ENCODE measurements at places on chromosomes 5 and 9.

GRCh38 chr5:154133591-154133990 lies 56.9 kb upstream of the GALNT10 start:
- DNase-seq = peak; percentile 5

DNA sequence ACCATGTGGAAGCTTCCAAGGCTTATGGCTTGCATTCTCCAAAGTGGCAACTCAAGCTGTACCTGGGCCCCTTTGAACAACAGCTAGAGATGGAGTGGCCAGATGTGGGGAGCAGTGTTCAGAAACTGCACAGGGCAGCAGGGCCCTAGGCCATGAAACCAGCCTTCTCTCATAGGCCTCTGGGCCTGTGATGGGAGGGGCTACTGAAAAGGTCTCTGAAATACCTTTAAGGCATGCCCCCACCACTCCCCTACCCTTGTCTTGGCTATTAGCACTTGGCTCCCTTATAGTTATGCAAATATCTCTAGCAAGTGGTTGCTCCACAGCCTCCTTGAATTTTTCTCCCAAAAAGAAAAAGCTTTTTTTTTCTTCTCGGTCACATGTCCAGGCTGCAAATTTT lies 1014.6 kb downstream of the DTWD2 start:
- no peak for DNase-seq

DNA sequence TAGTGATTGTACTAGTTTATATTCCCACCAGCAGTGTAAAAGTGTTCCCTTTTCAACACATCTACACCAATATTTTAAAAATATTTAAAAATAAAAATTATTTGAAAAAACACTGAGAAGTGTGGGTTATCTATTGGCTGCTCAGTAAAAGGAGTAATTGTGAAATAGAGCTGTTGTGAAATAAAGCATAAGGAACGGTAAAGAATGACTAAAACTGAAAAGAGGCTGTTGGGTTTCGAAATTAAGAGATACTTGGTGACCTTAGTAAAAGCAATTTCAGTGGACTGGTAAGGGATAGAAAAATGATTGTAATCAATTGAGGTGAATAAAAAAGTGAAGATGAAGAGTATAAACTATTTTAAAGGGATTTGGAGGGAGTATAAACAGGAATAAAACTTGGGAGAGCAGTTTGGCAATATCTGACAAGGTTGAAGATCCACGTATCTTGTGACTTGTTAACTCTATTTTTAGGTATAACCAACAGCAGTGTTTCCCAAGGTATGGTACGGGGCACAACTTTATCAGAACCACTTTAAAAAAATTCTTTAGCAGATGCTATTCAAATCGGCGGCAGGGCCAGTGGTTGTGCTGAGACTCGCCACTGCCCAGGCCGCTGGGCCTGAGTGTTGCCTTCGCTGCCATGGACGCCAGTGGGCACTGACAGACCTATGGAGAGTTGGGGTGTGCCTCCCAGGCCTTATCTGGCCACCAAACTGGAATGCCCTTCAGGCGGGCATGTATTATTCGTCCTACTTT lies 63.3 kb downstream of the TMEM38B start:
- DNase-seq = peak; percentile 18

DNA sequence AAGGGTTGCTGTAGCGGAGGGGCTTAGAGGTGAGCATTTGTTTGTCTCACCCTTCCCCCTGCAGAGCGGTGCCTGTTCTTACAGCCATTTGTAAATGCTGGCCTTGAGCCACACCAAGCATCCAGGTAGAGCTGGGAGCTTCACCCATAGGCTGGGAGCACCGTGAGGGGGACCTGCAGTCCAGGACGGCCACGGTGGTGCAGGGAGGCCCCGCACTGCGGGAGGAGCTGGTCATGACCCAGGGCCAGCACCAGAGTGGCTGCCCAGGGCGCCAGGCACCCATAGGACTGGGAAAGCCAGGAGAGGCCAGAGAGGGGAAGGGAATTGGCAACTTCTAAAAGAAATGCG lies 197.3 kb upstream of the ADAMTS16 start:
- no peak for DNase-seq

- no peak for DNase-seq
Measured at GRCh38 chr5:160458806-160459800, 37.4 kb downstream of the PTTG1 start.

GRCh38 chr9:89536145-89536574 lies 38.2 kb upstream of the SEMA4D start:
- no peak for DNase-seq

DNA sequence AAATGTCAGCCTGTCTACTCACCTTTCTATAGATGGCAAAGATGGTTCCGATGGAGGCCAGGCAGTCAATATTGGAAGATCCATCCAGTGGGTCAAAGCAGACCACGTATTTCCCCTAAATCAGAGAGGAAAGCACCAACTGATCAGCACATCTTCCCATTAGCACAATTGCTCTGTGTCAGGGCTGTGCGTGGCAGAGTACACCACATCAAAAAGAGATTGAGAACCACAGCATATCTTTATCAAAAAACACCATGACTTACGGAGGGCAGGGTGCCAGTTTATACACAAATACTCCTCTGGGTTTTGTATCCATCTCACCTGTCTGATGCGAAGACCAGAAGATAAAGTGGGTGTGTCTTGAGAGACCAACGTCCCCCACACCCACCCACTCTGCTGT lies 9.1 kb downstream of the FBP2 start:
- no peak for DNase-seq

DNA sequence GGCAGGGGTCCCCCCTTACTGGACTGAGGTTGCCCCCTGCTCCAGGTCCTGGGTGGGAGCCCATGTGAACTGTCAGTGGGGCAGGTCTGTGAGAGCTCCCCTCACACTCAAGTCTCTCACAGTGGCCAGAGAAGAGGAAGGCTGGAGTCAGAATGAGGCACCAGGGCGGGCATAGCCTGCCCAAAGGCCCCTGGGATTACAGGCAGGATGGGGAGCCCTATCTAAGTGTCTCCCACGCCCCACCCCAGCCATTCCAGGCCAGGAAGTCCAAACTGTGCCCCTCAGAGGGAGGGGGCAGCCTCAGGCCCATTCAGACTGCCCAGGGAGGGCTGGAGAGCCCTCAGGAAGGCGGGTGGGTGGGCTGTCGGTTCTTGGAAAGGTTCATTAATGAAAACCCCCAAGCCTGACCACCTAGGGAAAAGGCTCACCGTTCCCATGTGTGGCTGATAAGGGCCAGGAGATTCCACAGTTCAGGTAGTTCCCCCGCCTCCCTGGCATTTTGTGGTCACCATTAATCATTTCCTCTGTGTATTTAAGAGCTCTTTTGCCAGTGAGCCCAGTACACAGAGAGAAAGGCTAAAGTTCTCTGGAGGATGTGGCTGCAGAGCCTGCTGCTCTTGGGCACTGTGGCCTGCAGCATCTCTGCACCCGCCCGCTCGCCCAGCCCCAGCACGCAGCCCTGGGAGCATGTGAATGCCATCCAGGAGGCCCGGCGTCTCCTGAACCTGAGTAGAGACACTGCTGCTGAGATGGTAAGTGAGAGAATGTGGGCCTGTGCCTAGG lies at the start of gene CSF2:
CSF2 (plus strand) TSS at position 559 of the 783 bp plus-strand sequence; CDS start at position 594, 35 bp downstream.
- peak; percentile 6 for DNase-seq

- no peak for DNase-seq
Measured at GRCh38 chr9:109320331-109320741, 523 bp downstream of the EPB41L4B start.

GRCh38 chr5:160456480-160457177 lies 35.0 kb downstream of the PTTG1 start:
- DNase-seq = no peak

DNA sequence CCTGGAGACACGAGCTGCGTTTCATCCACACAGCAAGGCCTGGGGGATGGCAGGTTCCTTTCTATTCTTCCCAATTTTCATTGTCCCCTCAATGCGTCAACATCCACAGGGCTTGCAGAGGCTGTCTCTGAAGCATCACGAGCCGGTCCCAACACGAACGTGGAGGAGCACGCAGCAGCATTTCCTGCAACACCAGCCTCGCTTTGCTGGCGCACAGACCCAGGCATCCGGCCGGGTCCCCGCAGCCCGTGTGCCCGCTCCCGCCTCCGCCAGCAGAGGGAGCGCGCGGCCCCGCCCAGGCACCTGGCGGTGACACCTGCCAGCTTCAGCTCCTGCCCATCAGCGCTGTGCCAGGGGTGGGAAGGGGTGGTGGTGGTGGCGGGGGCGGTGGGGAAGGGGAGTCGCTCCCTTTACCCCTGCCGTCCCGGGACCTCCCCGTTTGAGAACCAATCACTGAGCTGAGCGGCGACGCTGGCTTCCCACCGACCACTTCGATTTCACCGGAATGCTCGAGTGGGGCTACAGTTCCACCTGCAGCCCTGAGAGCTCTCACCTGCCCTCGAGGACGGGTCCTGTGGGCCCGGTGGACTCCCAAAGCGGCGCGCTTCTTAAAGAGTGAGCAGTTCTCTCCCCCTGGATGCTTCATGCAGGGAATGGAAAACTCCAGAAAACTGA lies 464.5 kb downstream of the ICE1 start:
- DNase-seq = no peak

- no peak for DNase-seq
Measured at GRCh38 chr5:57311921-57312735, 138.3 kb downstream of the GPBP1 start.

- DNase-seq = no peak
Measured at GRCh38 chr5:34464829-34465228, 191.3 kb upstream of the RAI14 start.

GRCh38 chr5:2863133-2863532 lies 111.7 kb upstream of the IRX2 start:
- DNase-seq = no peak

GRCh38 chr5:107330903-107331302 lies 339.8 kb downstream of the EFNA5 start:
- DNase-seq = peak; percentile 2

GRCh38 chr5:118687661-118688621 lies 300.4 kb downstream of the DTWD2 start:
- peak; percentile 7 for DNase-seq

DNA sequence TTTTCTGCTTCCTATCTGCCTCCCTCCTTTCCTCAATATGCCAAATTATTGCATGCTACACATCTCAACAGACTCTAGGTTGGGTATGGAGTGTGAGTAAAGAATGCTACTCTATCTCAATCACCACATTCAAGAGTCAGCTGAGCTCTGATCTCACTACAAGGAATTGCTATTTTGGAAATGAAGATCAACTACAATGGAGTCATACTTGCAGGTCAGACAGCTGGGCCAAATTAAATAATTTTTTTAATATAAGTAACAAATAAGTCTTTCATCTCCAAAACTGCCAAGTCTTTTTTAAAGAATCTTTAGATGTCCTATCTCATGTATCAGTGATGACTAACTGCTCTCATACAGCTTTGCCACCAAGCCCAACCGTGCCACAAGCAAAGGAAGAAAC lies 64.0 kb downstream of the DEPDC1B start:
- DNase-seq = no peak

DNA sequence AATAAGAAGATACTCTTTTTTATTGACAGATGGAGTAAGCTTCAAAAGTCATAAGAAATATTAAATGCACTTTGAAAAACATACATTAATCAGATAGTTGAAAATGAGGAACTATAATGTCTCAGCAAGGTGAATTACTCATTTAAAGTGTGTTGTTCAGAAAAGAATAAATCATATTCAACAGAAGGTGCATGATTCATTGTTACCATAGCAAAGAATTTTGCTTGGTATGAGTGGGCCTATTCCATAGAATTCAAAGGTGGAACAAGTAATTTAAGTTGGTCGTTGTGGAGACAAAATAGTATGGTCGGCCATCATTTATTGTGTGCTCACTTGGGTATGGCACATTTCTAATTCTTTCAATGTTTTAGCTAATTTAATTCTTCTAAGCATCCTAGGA lies 1920.2 kb upstream of the CDH9 start:
- no peak for DNase-seq

GRCh38 chr5:79976759-79977515 lies 14.1 kb downstream of the MTX3 start:
- peak; percentile 15 for DNase-seq

DNA sequence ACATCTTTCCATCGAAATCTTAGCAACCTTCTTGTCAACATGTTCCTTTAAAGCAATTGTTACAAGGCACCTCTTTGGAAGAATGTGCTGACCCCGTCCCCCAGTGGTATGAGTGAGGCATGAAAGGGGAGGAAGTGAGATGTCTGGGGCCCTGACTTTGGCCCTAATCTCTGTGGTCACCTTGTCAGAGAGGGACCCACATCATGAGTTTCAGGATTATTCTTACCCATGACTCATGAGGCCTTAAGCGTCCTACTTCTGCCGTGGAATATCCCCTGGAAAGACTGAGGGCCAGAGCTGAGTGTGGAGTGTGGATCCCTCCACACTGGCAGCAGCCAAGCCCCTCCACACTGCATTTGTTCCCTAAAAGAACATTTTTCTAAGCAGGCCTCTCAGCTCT lies 81.2 kb downstream of the FSTL4 start:
- DNase-seq = no peak
